ENCODE measurements at places on chromosomes 3 and 15.

- no peak for DNase-seq
These were observed 91.9 kb downstream of the MEGF11 start for GRCh38 chr15:66161575-66162118.

DNA sequence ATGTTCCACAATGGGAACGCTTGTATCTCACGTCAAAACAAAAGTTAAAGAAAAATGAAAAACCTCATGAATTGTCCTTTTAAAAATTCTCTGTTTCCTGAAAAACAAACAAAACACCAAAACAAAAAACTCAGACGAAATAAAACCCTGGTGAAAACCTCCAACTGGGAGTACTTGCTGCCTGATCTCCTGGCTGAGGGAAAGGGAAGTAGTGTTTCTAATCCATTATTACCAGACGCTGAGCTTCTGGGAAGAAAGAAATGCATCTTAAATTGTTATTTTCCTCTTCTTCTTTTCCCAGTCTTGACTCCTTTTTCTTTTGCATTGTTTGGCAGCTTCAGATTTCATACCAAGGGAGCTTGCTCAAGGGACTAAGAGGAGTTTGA is 243.2 kb upstream of the RGMA start:
- no peak for DNase-seq

GRCh38 chr15:86317384-86317740 is 237.7 kb downstream of the AGBL1 start:
- no peak for DNase-seq

DNA sequence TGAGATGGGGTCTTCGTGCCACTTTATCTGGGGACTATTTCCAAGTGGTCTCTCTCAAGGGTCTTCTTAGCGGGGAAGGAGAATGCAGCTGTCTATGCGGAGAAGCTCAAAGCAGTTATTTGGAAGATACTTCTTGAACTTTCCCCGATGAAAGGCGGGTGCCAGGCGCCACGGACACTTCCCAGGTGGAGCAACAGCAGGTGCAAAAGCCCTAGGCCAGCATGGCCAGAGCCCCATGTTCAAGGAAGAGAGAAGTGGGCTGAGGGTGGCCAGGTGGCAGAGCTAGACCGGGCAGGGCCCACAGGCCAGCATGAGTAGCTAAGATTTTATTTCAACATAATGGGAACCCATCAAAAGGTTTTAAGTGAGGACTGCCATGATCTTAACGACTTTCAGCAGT is 232.8 kb downstream of the PDZRN3 start:
- DNase-seq = no peak

GRCh38 chr3:32873531-32874130 is 55.8 kb downstream of the TRIM71 start:
- no peak for DNase-seq

DNA sequence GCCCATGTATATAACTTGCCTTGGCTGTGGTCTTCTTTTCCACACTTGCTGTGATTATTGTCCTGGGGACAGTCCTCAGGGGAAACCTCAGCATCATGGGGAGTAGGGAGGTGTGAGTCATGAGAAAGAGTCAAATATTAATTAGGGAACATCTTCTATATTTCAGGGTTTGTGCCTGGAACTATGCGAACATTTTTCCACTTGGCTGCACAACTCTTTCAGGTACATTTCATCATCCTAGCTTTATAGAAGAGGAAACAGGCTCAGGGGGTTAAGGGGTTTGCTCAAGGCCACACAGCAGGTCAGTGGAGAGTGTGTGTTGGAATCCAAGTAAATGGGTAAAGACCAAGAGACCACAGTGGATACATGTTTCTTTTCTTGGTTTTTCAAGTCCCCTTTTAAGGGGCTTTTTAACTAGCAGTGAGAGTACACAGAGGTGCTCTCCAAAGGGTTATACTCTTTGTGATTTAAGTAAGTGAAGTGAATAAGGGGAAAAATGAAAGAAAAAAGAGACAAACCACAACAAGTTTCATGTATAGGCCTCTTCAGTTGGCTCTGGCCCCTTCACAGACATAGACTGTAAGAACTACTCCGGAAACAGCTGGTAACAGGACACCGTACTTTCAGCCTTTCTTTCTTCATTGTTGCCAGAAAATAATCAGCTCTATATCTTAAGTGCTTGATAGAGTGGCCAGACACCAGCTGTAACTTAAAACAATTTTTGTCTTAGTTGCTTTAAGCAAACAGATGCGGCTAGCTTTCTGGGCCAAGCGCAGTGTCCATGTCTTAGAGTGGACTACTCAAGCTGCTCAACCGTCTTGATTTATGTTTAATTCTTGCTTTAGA is 64.6 kb downstream of the EEFSEC start:
- no peak for DNase-seq

- DNase-seq = no peak
These were observed 24.3 kb downstream of the ARHGAP11B start for GRCh38 chr15:30650012-30650929.

GRCh38 chr3:32203854-32204253 is 34.6 kb upstream of the CMTM8 start:
- DNase-seq = no peak

GRCh38 chr15:99143242-99143641 is 38.4 kb downstream of the SYNM start:
- no peak for DNase-seq
